Gastrocnemius medialis (tissue), 4 donors: ENCODE measurements at places on chromosomes 4 and X. TPM values are rescaled to one million over a fixed set of nuclear protein-coding genes. Genes with fewer than 3 reads are reported as not detected.
A peak's percentile ranks its signal among the peaks of the same experiment; 100 is the strongest.

- no peak for DNase-seq
Observed at GRCh38 chr4:10643600-10644425, 40.8 kb downstream of the CLNK start.

GRCh38 chrX:2691543-2692220 is 587 bp downstream of the CD99 start:
- peak; percentile 74 for DNase-seq

GRCh38 chr4:93749292-93749761 is 79.2 kb upstream of the ATOH1 start:
- no peak for DNase-seq

DNA sequence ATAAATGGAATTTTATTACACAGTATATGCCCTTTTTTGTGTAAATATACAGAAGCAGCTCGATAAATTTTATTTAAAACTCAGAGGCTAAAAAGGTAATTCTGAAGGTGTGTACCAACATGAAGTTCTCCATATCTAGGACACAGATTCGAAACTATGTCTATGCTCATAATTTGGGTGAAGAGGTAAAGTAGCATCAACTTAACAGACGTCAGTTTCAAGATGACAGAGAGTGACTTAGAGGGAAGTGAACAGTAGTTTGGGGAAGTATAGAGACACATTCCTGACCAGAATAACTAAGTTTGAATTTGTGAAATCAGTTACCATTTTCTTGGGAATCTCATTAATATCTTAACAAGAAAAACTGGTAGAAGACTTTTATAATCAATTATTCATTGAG is 2493.3 kb downstream of the ARAP2 start:
- DNase-seq = no peak

DNA sequence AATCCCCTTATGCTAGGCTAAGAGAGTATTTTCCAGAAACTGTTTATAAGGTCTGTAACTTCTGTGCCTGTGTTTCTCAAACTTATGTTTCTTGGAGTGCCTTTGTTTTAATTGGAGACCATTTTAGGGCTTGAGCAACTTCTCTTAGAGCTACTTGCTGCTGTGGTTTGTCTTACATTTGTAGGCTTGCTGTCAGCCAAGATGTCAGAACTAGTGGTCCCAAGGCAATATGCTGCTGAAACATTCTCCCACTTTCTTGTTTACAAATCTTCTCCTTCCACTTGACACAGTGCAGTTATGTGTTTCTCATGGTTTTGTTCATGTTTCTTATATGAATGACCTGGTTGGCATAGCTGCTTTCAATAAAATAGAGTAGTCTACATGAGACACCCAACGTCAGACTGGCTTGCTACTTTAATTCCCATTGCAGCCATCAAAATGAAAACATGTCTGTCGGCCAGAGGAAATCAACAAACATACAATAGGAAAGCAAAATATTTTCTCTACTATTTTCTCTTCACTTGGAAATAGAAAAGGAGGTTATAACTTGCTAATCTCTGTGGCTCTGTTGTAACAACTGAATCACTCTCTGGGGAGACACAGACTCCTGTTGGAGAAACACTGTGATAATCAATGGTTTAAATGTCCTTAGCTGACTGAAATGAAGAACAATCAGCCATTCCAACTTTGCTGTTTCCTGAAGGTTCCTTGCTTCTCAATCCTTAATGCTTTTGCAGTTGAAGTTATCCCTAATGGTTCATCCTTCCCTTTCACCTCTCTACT is 426.4 kb downstream of the PDGFC start:
- DNase-seq = no peak

DNA sequence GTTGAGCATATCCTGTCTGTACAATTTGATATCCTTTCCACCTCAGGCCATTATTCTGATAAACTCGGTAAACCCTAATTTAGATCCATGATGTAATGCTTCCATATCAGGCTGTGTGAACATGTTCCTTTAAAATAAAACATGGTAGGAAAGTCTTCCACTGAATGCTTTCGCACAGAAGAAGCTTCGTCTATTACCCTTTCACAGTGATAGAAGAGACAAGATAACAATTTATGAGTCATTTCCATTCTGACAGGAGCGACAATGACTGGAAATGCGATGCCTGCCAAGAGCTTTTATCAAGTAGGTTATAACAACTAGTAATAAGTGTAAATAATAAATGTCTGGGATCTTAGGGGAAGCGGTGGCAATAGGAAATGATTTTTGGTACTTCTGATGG is 98.8 kb downstream of the TTC29 start:
- DNase-seq = no peak

MAGEA1 gene
- not detected for total RNA-seq

DNA sequence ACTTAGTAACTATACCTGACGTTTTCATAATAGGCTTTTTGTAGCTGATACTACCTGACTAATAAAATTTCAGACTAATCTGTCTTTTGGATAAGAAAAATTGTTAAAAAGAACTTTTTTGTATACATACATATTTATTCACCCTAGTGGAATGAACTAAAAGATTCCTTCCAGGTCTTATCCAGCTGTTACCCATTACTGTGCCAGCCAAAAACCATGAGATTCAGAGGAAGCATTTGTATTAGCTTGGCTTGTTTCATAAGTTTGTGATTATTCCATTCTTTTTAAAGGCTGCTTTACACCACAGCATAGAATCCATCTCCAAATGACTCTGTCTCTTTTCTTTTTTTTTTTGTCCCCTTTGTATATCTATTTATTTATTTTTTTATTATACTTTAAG is 149.4 kb downstream of the FAT4 start:
- DNase-seq = no peak

DNA sequence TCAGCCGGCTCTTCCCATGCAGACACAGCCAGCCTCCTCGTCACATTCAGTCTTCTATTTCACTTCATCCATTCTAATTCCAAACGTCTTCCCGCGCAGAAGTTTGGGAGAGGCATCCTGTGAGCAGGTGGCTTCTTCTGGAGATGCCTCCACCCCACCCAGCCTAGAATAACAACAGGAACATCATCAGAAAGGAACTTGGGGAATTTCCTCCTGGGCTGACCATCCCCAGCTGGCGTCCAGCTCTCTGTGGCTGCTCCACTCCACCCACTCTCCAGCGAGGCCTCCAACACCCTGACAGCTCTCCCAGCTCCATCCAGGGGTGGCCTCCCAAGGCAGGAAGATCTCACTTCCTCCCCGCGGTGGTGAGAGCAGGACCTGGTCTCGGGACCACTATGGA is 5.5 kb upstream of the C4orf50 start:
- no peak for DNase-seq

BCAP31 gene
- total RNA-seq = 91.9 TPM

DNA sequence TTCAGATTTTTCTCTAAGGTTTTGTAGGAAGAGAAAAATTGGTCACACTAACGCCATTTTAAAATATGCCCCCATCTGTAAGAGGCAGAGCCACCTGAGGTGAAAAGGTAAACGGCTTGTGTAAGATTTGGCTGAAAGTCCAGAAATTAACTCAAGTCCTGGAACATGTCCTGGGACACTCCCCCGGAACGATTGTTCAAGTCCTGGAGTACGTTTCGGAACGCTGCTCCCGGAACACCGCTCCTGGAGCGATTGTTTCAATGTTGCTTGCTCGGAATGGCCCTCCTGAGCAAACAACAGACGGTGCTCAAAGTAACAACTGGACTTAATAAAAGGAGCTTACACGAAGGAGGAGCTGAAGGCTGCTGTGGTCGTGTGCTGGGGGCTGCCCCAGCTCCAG is 796.5 kb upstream of the SLIT2 start:
- DNase-seq = no peak

GRCh38 chr4:11424000-11424399 is 4.7 kb downstream of the HS3ST1 start:
- no peak for DNase-seq

- no peak for DNase-seq
Observed at GRCh38 chrX:81286608-81287007, 84.7 kb downstream of the SH3BGRL start.

GRCh38 chr4:72567821-72568675 is 973 bp downstream of the ADAMTS3 start:
- DNase-seq = peak; percentile 21

GRCh38 chr4:76895619-76896018 is 2.3 kb downstream of the SOWAHB start:
- DNase-seq = no peak

GRCh38 chrX:16239211-16239610 is 71.9 kb downstream of the MAGEB17 start:
- DNase-seq = no peak

DNA sequence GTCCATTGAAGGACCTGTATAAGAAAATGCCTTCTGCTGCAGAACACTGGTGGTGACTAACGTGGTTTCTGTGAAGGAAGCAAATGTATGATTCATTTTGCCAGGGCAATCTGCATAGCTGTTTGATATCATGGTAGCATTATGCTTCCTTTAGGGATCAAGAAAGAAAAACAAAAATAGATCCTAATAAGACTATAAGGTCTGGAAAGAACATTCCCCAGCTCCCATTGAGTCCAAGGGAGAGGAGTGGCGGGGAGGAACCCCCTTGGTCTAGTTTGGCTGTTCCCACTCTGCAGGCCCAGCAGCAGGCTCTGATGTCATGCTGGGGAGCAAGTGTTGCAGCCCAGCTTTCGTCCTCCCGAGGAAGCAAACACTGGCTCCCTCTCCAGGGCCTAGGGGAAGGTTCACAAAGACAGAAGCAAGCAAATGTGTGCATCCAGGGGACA is 154.5 kb upstream of the GALNT7 start:
- DNase-seq = no peak

GRCh38 chrX:31302573-31303075 is 230.8 kb upstream of the FTHL17 start:
- no peak for DNase-seq

- DNase-seq = no peak
Observed at GRCh38 chr4:30821859-30822612, 101.9 kb downstream of the PCDH7 start.

GRCh38 chrX:145848448-145848847 is 30.8 kb downstream of the SLITRK2 start:
- DNase-seq = no peak

DNA sequence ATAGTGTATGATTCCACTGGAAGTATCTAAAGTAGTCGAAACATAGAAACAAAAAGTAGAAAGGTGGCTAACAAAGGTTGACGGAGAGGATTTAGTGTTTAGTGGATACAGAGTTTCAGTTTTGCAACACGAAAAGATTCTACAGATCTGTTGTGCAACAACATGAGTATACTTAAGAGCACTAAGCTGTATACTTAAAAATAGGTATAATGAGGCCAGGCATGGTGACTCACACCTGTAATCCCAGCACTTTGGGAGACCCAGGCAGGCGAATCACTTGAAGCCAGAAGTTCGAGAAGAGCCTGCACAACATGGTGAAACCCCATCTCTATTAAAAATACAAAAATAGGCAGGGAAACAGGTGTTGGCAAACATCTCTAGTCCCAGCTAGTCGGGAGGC is 7.9 kb upstream of the ATRX start:
- no peak for DNase-seq

- DNase-seq = no peak
Observed at GRCh38 chr4:21593671-21594001, 354.9 kb downstream of the KCNIP4 start.

- DNase-seq = no peak
Observed at GRCh38 chr4:5526080-5526846, 182.1 kb downstream of the EVC2 start.

GRCh38 chr4:125849869-125850268 is 535.1 kb downstream of the FAT4 start:
- no peak for DNase-seq

DNA sequence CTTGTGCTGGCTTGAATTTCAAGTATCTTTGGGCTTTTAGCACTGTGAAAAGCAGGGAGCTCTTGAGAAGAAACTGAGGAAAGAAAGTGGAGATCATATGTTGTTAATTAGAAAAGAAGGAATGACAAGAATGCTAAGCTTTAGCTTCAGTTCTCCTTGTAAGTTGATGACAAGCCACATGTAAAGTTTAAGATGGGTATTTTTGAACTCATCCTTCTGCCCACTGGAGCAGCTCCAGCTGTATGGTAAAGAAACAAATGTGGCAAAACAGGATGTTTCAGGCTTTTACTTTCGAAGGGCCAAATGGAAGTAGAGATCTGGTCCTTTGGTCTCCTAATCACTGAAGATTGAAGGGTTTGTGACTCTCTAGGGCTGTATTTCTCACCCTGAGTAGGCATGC is 137.8 kb downstream of the GUCY2F start:
- DNase-seq = no peak

TMPRSS11A gene
- not detected for total RNA-seq

DNA sequence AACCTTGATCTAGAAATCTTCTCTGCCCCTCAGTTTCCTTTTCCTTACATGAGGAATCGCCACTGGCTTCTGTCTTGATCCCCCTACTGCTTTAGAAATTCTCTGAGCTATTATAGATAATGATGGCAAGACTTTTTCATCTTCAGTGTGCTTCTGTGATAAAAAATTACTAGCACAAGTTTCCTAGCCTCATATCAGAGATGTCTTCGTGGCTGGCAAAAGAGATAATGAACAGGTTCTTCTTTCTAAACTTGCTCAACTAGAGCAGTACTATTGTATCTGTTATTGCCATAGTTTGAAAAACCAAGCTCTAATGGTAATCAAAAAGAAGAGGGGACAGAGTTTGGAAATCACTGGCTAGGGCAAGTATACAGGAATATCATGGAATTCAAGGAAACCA is 4.1 kb upstream of the PDGFC start:
- DNase-seq = no peak

DNA sequence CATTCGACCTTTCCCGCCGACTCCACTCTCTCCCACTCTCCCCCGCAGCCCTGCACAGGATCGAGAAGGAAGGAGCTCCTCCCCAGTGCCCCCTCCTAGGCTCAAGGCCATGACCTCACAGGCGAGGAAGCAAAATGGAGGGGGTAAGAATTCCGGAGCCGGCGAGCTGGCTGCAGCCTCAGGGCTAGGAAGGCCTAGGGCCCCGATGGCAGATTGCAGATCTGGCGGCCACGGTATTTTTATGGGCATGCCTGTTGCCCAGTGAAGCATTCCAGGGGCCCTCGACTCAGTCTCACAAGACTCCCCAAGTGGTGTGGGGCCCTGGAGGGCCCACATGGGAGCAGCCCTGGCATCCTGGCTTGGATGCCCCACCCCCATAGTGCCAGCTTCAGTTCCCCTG is 942 bp upstream of the L1CAM start:
- DNase-seq = no peak
